CD4-positive, alpha-beta T cell treated with Interleukin-15 for 1 hour (primary cell): ENCODE measurements at places on chromosomes 5 and 9.

DNA sequence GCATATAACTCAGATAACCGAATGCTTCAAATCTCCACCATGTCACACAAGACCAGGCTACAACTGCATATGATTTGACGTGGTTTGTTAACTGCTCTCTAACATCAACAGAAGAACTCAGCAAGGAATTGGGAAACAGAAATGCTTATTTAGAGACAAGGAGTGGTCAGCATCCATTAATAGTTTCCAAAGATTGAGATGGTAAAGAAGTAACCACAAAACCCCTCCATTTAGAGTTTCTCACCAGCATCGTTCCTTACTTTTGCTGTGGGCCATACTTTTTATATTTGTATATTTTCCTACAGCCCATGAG lies 25.2 kb downstream of the DPYSL3 start:
- DNase-seq: no peak

GRCh38 chr9:31140316-31140715 lies 1244.1 kb upstream of the ACO1 start:
- DNase-seq: no peak

GRCh38 chr9:69812068-69813000 lies 8.3 kb upstream of the CFAP95 start:
- no peak for DNase-seq

- no peak for DNase-seq
Observed at GRCh38 chr5:14266171-14266570, 123.0 kb downstream of the TRIO start.

DNA sequence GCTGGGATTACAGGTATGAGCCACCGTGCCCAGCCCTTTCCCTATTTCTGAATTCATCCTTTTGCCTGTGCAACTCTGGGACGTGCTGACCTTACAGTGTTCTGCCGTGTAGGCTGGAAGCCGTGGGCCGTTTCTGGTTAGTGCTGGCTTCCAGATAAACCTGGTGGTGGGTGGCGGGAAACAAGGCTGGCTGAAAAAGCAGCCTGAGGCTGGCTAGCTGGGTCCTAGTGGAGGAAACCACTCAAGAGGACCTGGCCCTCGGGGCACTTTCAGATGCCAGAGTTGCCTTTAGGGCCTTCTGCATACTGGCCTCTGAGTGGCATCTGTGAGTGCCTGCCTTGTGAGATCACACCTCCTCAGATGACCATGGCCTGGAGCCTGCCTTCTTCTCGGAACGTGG lies 26.9 kb downstream of the GALNT12 start:
- DNase-seq: no peak

GRCh38 chr5:58970766-58971165 lies 387.9 kb downstream of the RAB3C start:
- DNase-seq: no peak

- no peak for DNase-seq
Observed at GRCh38 chr9:100170556-100170955, 71.5 kb downstream of the INVS start.

DNA sequence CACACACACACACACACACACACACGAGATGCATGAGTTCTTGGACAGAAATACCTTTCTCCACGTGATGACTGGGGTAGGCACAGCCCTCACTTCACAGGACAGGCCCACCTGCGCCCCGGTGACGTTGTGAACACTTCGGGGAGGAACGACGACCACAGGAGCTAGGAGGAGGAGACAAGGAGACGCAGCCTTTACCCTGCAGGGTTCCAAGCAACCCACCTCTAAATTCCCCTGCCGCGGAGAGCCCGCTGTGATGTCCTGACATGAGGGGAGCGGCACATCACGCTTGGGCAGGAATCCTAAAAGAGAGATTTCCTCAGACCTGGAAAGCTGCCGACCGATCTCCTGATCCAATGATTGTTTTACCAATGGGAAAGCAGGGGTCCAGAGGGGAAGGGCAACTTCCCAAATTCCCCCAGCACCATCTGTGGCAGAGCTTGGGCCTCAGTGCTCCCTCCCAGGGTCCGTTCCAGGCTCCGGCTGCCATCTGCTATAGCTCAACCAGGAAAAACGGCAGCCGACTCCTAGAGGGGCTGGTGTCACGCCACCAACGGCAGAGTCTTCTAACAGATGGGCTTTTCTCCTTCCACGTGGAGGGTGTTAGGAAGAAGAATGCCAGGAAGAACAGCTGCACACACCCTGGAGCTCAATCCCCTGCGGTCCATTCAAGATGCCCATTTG lies 10.1 kb downstream of the IGFBPL1 start:
- no peak for DNase-seq

DNA sequence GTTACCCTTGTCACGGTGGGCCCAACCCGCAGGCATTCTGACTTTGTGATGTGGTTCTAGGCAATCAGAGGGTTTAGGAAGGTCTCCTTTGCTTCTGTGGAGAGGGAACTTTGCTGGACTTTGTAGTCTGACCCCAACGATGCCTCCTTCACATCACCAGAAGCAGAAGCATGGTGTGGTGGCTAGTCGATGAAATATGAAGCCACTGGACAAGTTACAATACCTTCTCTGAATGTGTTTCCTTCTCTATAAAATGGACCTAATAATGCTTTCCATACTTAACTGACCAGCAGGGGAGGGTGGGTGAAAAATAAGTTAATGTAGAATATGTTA lies 607 bp downstream of the SPEF2 start:
- no peak for DNase-seq

GRCh38 chr5:134383980-134384697 lies 12.8 kb downstream of the UBE2B start:
- no peak for DNase-seq
